Stimulated activated CD4-positive, alpha-beta T cell treated with anti-CD3 and anti-CD28 coated beads, Interleukin-1b, Interleukin-23, amount 100 ng/mL, for 1 hour (primary cell): ENCODE measurements at places on chromosomes 3 and 15.

GRCh38 chr3:185914911-185915629, 22.7 kb downstream of the TRA2B start:
- no peak for DNase-seq

DNA sequence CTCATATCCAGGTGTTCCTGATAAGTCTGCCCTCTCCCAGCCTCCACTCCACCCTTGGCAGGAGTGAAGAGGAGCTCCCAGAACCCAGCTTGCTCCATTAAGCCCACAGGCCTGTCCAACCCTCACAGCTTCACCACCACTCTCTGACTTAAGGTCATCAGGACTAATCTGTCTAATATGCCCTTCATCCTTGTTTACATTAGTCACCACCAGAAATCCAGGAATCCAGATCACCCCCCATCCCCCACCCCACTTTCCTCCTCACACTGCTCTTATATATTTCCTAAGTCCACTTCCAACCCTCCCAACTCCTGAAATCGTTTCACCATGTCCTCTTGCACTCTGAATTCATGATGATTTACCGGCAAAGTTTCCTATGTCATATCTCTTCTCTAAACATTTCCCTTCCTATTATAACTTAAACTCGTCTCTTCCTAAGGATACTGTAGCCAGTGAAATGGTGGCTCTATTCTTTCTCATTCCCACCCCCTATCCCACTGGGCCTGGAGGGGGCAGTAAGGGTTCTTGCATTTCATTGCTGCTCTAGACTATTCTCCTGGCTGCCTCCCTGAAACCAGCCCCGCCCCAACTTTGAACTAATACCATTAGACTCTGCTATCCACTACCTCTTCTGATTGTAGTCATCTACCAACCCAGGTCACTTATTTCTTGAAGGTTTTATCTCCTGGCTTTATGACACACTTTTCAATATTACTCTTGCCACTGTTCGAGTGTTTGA, 43.4 kb downstream of the PPP2R3A start:
- DNase-seq = no peak

DNA sequence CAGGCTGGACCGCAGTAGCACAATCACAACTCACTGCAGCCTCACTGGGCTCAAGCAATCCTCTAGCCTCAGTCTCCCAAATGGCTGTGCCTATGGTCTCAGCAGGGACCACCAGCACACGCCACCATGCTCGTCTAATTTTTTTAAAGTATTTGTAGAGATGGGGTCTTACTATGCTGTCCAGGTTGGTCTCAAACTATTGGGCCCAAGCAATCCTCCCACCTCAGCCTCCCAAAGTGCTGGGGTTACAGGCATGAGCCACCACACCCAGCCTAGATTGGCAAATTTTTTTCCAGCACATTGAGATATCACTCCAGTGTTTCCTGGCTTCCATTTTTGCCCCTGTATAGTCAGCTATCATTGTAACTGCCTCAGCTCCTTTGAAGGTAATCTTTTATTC, 18.3 kb downstream of the TBC1D5 start:
- DNase-seq = no peak

GRCh38 chr3:106457281-106458180, 588.7 kb upstream of the CBLB start:
- DNase-seq = no peak

GRCh38 chr15:72202801-72203506, 5.4 kb upstream of the GRAMD2A start:
- DNase-seq = no peak

DNA sequence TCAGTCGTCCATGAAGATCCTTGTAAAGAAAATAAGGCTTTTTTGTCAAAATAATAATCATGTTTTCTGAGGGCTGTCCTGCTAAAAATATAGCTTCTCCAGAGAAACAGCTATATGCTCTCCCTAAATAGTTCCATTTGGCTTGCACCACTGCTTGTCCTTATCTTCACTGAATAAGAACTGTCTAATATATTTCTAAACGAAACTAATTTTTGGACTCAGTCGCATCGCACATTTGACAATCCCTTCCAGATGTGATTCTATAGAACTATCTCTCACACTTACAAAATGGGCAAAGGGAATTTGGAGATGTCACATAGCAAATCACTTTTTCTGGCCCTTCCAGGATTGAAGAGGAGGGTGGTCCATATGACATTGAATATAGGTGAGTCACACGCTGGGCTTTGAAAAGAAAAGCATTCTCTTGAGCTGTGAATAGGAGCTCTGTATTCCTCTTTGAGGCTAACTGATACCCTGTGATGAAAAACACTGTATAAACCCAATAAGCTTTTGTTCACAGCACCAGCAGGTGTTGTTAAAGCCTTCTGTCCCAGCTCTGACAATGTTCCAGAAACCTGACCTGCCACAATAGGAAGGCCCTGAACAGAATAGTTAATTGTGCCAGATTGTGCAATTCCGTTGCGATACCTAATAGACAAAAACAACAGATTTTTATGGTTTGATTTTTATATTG, 1144.2 kb downstream of the ROBO2 start:
- no peak for DNase-seq

GRCh38 chr3:32411442-32411841, 19.8 kb downstream of the CMTM7 start:
- DNase-seq = no peak

DNA sequence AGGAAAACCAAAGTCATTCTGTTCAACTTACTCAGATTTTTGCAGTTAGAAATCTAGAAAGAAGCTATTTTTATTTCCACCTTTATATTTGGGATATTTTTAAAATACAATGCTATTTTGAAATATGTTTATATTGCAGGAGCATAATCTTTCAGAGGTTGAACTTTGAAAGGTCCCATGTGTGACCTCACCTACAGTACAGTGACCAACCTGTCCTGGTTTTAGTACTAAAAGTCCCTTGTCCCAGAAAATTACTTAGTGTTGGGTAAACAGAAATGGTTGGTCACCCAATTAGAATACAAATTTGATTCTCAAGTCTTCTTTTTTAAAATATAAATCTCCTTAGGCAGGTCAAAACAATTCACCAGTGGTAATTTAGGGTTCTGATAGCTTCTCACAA, 141.6 kb upstream of the FRMD4B start:
- no peak for DNase-seq

DNA sequence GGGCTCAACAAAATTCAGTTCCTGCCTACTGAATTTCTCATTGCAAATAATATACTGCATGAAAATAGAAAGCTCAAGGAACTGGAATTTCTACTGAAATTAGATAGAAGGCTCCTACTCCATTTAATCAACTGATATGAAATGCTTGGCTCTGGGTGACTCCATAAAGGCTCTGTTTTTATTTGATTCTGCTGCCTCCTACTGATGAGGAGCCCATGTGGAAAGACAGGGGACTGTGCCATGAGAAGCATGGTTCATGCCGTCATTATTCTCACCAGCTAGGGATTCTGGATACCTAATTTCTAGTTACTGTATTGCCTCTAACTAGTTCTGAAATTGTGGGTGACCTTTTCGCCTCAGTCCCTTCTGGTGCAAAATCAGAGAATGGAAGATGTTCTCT, 366.2 kb upstream of the DPH6 start:
- no peak for DNase-seq

DNA sequence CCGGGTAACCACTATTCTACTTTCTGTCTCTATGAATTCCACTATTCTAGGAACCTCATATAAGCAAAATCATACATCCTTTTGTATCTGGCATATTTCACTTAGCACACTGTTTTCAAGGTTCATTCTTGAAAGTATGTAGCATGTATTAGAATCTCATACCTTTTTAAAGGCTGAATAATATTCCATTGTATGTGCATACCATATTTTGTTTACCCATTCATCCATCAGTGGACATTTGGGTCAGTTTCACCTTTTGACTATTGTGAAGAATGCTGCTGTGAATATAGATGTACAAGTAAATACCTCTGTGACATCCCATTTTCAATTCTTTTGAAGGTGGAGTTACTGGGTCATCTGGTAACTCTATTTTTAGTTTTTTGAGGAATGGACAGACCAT, 36.6 kb upstream of the SEC22A start:
- DNase-seq = no peak

GRCh38 chr15:68691705-68692104, 112.9 kb downstream of the CORO2B start:
- DNase-seq = no peak

GRCh38 chr3:9098716-9099675, 135.7 kb upstream of the RAD18 start:
- no peak for DNase-seq

GRCh38 chr3:43031485-43031884, 52.4 kb downstream of the GASK1A start:
- no peak for DNase-seq

GRCh38 chr15:48190932-48191573, 412 bp upstream of the CTXN2 start:
- DNase-seq = no peak

GRCh38 chr3:48552111-48552951, 4.3 kb downstream of the PFKFB4 start:
- no peak for DNase-seq

- DNase-seq = no peak
These were observed 569.8 kb downstream of the RBMS3 start for GRCh38 chr3:29850641-29851040.

DNA sequence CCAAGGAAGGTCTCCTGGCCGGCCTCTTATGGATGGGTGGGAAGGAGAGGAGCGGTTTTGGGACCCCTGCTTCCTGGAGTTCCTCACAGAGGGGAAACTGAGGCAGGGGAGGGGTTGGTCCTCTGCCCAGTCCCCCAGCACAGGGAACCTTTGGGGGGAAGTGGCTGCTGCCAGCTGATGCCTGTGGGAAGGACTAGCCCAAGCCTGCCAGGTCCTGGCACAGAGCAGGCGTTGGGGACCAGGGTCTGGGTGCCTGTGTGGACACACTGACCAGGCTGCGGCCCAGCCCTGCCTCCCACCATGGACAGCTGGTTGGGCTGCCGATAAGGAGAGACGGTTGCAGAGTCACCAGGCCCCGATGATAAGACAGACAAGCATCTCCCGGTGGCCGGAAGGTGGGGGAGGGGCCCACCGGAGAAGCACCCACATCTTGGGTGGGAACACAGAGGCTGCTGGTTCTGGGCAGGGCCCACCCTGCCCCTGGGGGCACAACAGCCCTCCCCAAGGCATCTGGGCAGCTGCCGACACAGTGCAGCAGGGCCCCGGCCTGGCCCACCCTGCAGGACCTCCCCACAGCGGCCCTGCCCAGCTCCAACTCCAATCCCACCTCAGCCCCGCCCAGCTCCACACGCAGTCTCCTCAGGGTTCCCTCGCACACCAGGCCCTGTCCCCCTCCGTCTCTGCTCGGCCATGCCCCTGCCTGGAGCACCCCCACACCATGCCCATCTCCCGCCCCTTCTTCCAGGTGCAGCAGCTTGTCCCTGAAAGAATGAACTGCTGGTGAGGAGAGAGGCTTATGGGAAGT, 50.7 kb downstream of the DNAJB8 start:
- DNase-seq = no peak

DNA sequence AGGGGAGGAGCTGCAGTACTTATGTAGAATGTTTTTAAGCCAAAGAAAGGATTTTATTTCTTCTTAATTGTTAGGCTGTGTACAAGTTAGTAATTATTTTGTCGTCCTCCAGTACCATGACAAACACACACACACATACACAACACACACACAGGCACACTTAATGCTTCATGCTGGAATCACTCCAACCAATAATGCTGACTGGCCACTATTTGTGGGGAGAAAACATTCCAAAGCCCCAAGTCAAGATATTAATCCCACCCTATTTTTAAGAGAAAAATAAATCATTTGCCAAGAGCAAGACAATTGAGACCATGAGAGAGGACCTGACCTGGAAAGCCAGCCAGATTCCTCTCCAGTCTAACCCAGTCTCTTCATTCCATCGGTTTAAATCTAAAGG, 51.8 kb upstream of the TMCO5A start:
- DNase-seq = no peak

DNA sequence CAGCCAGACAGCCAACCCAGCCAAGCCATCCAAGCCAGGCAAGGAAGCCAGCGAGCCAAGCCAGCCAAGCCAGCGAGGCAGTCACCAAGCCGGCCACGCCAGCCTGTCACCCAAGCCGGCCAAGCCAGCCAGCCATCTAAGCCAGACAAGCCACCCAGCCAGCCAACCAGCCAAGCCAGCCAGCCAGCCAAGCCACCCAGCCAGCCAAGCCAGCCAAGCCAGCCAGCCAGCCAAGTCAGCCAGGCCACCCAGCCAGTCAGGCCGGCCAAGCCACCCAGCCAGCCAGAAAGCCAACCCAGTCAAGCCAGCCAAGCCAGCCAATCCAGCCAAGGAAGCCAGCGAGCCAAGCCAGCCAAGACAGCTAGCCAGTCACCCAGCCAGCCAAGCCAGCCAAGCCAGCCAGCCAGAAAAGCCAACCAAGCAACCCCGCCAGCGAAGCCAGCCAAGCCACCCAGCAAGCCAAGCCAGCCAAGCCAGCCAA, 201.2 kb downstream of the GOLGA6L6 start:
- DNase-seq = no peak

DNA sequence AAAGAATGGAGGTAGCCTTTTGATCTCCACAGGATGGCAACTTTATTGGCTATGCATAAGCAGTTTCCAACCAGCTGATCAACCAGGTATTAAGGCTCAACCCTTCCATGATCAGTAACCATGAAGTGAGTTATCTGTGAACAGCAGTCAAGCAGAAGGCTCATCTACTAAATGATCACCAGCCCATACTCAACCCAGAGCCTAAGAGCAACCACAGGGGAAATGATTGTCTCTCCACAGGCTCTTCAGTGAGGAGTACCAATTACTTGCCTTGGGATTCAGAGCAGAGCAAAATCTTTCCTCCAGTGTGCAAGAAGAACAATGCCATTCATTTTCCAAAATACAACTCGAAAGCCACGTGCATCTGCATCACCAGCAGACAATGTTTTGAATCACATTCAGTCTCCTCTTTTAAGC, 754.8 kb downstream of the ROBO1 start:
- DNase-seq = no peak

- DNase-seq = no peak
These were observed 584.4 kb downstream of the PDCD6IP start for GRCh38 chr3:34382859-34383258.

DNA sequence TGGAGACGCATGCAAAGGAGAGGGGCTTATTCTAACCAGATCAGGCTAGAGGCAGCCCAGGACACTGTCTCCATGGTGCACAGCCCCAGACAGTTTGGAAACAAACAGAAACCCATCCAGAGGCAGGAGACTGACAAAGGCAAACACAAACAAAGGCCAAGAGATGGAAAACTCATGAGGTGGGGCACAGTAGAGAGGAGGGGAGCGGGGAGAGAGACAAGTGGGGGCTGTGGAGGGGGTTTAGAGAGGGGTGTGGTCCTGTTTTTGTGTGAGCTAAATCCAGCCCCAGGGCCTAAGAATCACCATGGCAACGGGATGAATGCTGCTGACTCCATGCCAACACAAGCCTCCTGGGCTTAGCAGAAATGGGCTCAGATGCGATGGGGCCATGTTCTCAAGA, 32.3 kb downstream of the PARP16 start:
- DNase-seq = no peak

- no peak for DNase-seq
These were observed 458.1 kb upstream of the NR2F2 start for GRCh38 chr15:95872366-95872771.

GRCh38 chr15:37101980-37102304, 1.6 kb upstream of the MEIS2 start:
- DNase-seq = no peak

GRCh38 chr3:39156421-39156820, 3.0 kb upstream of the CSRNP1 start:
- DNase-seq = no peak

- no peak for DNase-seq
These were observed 192.5 kb downstream of the SHOX2 start for GRCh38 chr3:157913741-157914150.
